CD4-positive, alpha-beta T cell treated with Interferon alpha-2 for 1 hour (primary cell): ENCODE measurements at places on chromosomes 1 and 21.

- DNase-seq: no peak
Observed at GRCh38 chr1:168187177-168187576, 8.4 kb downstream of the TIPRL start.

DNA sequence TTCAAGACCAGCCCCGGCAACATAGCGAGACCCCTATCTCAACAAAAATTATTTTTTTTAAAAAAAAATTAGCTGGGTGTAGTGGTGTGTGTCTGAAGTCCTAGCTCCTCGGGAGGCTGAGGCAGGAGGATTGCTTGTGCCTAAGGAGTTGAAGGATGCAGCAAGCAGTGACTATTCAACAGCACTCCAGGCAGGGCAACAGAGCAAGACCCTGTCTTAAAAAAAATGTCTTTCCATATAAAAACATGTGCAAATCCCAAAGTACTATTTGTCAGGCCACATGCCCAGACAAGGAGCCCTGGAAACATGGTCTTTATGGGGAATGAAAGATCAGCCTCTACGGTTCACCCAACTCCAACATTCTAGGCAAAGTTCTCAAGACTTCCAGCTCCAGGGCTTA lies 13.3 kb downstream of the IFFO2 start:
- no peak for DNase-seq

DNA sequence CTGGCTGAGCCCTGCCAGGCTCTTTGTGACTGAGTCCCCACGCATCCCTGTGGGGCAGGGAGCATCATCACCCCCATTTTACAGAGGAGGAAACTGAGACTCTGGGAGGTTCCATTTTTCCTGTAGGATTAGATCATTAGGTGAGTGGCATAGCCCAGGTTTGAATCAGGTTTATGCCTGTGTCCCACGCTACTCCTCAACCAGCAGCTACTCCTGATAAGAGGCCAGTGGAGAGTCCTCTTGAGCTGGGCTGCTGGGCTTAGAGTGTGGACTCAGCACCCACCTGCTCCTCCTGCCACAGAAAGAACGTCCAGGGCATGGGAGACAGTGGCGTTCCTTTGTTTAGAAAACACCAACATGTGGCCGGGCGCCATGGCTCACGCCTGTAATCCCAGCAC lies 30.7 kb downstream of the TNFRSF1B start:
- DNase-seq: no peak

- DNase-seq: no peak
Observed at GRCh38 chr1:230109066-230109465, 42.0 kb downstream of the GALNT2 start.

DNA sequence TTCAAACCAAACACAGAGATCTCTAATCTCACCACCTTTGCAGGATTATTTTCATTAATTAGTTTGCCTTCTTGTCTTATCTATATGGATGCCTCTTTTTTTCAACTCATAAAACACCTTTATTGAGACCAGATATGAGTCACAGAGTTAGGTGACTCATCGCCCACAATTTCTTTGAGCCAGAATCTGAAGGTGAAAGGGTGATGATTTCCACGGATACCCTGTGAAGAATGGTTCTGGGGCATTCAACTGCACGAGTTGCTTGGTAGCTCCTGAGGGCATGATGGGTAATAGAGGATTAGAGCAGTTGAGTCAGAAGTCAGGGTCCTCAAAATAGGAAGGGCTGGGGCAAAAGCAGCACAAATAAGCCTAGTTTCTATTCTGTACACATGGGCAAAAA lies 128.2 kb downstream of the TBX19 start:
- peak; percentile 69 for DNase-seq

GRCh38 chr1:165052936-165053335 lies 303.6 kb downstream of the LMX1A start:
- DNase-seq: no peak

DNA sequence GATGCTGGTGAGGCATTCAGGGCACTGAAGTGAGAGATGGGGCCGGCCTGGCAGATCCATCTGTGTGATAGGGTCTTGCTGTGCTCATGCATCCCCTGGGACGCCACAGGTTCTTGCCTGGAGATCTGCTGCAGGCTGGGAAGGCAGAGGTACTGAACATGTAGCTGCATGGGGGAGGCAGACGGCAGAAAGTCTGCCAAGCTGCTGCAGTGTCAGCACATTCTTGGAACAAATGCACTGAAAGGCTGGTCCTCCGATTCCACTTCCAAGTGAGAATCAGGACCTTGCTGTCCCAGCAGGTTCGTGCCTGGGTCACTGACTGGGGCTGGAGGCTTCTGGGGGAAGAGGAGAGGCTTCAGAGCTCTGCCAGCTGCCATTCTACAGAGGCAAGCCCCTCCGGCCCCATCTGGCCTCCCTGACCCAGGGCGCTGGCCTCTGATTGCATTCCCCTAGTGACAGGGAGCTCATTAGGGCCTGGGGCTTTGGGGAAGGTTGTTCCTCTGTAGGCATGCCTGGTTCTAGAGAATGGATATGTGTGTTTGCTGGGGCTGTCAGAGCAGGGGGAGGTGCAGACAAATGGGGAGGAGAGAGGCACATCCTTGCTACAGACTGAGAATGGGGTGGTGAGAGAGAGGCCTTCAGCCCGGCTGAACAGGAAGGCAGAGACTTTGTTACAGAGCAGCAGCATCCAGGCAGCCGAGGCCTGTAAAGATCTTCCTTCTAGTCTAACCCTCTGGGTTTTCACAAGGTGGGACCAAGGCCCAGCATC lies 174.0 kb downstream of the TRABD2B start:
- DNase-seq: no peak

DNA sequence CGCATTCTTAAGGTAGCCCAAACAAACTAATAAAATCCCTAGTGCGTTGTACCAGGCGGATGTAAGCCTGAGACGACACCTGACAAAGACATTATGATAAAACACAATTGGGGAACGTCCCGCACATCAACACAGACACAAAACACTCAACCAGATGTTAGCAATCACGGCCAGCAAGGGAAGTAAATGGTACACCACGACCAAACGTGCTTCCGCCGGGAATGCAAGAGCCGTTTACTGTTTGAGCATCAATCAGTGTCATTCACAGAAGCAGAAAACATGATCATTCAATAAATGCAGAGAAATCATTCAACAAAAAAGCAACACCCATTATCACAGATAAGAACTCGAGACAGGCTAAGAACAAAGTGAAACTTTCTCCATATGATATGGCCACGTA lies 49.4 kb upstream of the COL18A1 start:
- DNase-seq: no peak

DNA sequence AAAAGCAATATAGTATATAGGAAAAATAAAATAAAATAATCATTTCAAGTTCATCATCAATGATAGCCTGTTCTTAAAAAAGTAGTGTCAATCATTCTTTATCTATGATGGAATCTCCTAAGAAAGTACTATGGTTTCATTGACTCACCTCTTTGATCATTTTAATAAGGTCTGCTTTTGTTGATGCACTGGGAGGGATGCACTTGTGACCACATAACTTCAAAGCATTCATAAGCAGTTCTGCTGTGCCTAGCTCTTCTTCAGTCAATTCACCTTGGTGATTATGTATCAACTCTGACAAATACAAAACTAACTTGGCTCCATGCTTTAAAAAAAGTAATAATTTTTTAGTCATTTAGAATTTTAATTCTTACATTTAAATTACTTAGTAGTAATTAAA lies 84.8 kb upstream of the GNG4 start:
- DNase-seq: no peak

GRCh38 chr1:66443793-66444192 lies 90.2 kb upstream of the SGIP1 start:
- no peak for DNase-seq

GRCh38 chr21:36765229-36765628 lies 66.3 kb downstream of the SIM2 start:
- no peak for DNase-seq

- DNase-seq: no peak
Observed at GRCh38 chr1:223411309-223411708, 18.1 kb downstream of the CCDC185 start.

DNA sequence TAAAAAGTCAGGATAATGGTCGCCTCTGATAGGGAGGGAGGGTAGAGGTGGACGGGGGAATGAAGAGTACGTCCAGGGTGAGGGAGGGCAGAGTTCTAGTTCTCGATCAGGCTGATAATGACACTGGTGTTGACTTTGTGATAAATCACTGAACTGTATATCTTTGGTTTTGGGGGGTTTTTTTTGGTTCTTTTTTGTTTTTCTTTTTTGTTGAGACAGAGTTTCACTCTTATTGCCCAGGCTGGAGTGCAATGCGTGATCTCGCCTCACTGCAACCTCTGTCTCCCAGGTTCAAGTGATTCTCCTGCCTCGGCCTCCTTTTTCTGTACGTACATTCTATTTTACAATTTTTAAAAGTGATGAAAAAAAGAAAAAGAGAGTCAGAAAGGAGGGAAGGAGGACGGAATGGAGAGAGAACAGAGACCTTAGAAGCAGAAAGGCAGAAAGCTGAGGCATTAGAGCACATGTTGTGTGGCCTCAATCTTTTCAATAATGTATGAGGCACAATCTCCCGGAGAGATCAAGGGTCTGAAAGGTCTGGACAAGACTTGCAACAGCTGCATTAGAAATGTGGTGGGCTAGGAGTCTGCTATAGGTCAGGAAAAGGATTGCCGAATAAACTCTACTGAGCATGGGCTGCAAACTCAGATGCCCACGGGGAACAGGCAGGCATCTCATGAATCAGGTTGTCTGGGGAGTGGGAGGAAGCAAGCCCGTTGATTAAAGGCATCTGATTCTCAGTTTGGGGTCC lies 174.8 kb downstream of the TOMM20 start:
- no peak for DNase-seq

- no peak for DNase-seq
Observed at GRCh38 chr1:235351441-235351840, 15.8 kb upstream of the TBCE start.

GRCh38 chr1:67771152-67771551 lies 62.1 kb downstream of the GNG12 start:
- DNase-seq: no peak

DNA sequence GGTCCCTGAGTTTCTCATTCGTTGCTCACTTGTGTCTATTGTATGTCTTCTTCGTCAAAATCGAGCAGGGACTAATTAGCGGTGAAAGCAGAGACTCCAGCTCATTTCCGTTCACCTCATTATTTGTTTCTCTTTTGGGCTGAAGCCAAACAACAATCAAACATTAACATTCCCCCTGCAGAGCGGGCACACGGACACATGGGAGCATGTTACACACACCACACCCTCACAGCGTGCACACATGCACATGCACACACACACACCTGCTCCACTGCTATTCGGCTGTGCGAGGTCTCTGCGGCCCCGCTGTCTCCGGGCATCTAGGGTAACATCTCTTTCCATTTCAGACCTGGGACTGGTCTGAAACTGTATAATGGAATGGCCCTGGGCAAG lies 58.5 kb upstream of the LRRC8D start:
- no peak for DNase-seq

DNA sequence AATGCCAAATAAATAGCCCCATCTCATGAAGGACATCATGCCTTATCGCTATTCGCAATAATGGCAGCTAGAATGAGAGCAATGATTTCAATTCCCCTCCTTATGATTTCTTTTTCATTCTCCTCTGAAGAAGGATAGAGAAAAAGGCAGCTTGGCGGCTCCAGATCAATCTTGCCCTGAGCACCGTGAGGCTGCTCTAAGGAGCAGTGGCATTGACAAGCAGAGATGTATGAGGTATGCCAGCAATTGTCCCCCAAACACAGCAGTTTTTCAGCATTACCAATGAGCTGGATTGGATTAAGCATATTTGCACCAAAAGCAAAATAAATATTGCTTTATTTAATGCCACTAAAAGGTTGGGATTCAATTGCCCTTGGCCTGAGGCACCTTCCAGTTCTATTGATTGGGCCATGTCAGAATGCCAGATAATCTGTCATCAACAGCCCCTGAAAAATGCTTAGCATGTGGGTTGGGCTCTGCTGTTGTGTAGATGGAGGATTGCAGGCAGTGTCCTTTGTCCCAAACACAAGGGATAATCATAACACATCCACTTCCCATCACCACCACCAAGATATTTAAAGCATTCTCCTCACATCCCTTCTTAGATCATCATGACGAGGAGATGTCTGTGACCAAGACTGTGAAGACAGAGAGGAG lies 135.7 kb downstream of the BEND5 start:
- no peak for DNase-seq

GRCh38 chr1:172915271-172915670 lies 135.5 kb downstream of the TNFSF18 start:
- no peak for DNase-seq

DNA sequence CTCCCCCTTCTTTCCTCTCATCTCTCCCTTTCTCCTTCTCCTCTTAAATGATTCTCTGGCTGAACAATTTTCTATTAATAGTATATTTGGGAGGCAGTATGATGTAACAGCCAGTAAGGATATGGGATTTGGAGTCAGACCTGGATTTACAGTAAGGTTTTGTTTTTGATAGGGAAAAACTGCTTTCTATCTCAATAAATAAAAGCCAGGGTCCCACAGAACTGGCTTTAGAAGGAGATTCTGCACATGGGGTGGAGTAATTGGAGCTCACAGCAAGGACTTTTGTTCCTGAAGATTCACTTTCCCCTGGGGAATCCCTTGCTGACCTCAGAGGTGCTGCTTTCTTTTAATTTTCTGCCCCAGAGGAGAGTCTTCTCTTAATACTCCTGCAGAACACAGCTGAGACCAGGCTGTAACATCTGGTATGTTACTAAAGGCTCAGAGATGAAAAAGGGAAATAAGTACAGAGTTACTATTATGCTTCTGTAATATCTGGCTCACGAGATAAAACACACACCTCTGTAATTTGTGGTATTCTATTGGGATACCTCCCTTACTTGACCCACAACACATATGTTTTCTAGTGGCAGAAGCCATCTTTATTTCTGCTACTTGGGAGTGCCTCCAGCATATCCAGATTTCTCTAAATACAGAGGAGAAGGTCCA lies 13.4 kb downstream of the EPB41 start:
- DNase-seq: no peak

DNA sequence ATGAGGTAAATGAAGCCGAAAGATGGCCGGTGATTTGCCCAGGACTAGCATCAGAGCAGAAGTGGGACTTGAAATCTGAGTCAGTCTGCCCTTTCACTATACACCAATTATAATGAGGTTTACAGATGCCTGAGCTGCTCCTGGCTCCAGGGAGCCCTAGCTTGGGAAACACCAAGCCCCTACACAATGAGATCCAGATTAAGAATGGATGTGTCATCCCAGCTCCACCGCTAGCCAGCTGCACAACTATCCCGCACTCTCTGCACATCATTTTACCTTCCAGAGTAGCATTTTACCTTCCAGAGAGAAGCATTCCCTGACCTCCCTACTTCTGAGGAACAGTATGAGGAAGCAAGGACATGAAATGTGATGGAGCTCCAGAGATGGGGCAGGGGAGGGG lies 27.0 kb downstream of the SERTAD4 start:
- no peak for DNase-seq

DNA sequence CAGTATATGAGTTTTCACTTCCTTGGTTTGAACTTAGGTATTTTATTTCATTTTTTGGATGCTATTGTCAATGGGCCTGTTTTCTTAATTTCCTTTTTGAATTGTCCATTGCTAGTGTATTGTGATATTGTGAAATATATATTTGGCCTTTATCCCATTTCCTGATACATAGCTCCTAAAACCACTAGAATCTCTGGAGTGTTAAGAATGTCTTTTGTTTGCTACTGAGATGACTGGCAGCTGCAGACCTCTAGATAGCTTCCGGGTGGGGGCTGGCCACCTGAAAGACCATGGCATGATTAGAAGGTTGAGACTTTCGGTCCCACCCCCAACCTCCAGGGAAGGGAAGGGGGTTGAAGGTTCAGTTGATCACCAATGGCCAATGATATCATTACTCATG lies 245.4 kb downstream of the KCNJ6 start:
- DNase-seq: no peak

GRCh38 chr1:113103048-113103447 lies 30.1 kb downstream of the LRIG2 start:
- no peak for DNase-seq
